CD8-positive, alpha-beta T cell (primary cell): ENCODE measurements at places on chromosomes 2 and 18. TPM values are rescaled to one million over a fixed set of nuclear protein-coding genes. Genes with fewer than 3 reads are reported as not detected.

The MREG gene
- 3.2 TPM for total RNA-seq

The CHRND gene
- total RNA-seq: not detected

The DNER gene
- total RNA-seq: not detected

The ZNF512 gene
- total RNA-seq: 12.4 TPM

The POTEJ gene
- total RNA-seq: not detected

The GPR39 gene
- total RNA-seq: not detected

The GCA gene
- total RNA-seq: 3.2 TPM

The CCDC138 gene
- total RNA-seq: 4.6 TPM

The SP140L gene
- 70.5 TPM for total RNA-seq

The CRYBA2 gene
- total RNA-seq: not detected

The KCNG2 gene
- not detected for total RNA-seq

DNA sequence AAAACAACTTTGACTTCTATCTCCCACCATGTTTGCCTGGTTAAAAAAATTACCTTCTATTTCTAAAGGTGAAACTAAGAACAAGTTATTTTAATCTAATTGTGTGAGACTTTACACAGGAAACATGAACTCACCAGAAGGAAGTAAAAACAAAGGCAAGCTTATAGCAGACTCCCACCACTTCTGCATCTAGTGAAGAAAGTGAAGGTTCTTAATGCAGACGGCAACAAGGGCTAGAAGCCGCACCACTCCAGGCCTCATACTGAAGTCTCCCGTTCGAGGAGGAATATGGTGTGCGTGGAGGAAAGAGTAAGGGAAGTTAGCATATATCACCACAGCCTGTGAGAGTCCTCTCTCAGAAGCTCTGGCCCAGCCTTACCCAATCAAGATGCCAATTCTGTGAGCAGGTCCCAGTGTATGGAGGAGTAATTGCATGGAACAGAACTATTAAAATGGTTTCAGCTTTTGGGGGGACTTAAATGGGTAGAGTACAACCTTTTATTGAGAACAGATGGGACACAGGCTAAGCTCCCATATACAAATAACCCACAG, 958.7 kb downstream of the BCL11A start:
- no peak for DNase-seq

- no peak for DNase-seq
Measured at GRCh38 chr2:1727101-1727771, 17.1 kb downstream of the PXDN start.

GRCh38 chr18:45785134-45785533, 40.3 kb upstream of the SIGLEC15 start:
- peak; percentile 64 for DNase-seq

GRCh38 chr2:234492717-234493485, 4.0 kb downstream of the ARL4C start:
- DNase-seq: no peak

- DNase-seq: no peak
Measured at GRCh38 chr18:66729442-66730239, 125.8 kb upstream of the CDH19 start.

GRCh38 chr18:67672155-67672554, 155.6 kb upstream of the DSEL start:
- DNase-seq: no peak

- no peak for DNase-seq
Measured at GRCh38 chr2:15372019-15372418, 189.1 kb downstream of the NBAS start.

DNA sequence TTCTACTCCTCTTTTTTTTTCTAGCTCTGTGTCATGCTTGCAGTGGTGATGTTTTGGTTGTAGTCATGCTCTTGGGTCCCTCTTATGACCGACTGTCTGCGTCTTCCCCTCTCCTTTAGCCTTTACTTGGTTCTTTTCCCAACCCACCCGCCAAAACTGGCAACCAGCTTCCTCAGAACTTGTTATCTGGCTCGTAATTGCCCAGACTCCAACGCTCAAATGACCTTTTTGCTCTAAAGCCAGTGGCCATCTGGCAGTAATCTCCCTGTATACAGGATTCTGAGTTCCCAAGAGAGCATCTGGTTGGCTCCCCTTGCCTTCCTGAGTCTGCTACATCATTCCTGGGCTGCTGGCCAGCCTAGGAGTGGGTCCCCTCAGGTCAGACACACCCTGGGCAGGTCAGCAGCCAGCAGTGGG, 147.2 kb downstream of the MGAT5 start:
- DNase-seq: no peak

DNA sequence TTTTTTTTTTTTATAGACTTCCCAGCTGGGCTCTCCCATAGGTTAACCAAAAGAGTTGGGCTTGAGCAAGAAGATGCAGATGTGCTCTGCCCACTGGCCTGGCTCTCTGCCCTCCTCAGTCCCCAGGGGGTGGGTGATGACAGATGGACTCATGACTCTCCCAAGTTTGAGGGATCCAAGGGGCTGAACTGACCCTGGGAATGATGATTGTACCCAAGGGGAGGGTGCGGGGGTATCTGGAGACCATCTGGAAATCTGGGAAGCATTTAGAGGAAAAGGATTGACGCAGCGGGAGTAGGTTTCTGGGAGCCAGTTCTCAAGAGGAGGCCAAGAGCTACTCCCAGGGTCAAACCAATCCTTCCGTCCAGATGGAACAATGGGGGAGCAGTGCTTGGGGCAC, 330.8 kb downstream of the CYP26B1 start:
- DNase-seq: no peak

GRCh38 chr2:671787-672605, 5.2 kb downstream of the TMEM18 start:
- no peak for DNase-seq

DNA sequence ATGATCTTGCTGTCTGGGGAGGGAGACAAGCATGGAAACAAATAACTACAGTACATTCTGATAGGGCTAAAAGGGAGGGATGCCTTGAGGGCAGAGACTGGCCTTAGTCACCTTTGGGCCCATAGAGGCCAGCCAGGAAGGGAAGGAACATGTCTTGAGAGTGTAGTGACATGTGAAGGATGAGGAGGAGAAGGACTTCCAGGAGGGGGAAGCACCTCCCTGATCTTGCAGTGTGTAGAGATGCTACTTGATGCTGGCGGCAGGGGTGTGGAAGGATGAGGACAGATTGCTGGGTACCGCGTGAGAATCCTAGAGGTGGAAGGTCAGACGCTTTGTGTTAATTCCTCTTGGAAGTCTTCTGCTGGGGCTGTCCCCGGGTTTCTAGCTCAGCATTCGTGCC, 13.1 kb downstream of the TET3 start:
- no peak for DNase-seq

DNA sequence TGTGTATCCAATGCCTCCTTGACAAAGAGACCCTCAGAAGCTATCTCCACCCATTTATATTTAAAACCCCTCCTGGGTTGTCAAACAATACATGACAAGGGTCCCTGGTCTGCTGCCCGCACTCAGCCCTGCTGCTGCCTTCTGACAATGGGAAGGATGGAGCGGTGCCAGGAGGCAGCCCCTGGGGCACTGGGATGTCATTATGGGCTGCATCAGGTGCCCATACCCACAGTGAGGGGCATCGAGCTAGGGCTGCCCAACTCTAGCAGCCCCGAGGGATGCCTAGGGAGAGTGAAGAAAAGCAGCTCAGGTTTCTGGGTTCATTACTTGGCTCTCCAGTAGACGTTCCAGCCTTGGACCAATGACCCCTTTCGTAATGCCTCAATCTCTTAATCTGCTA, 301.7 kb downstream of the ALK start:
- no peak for DNase-seq

DNA sequence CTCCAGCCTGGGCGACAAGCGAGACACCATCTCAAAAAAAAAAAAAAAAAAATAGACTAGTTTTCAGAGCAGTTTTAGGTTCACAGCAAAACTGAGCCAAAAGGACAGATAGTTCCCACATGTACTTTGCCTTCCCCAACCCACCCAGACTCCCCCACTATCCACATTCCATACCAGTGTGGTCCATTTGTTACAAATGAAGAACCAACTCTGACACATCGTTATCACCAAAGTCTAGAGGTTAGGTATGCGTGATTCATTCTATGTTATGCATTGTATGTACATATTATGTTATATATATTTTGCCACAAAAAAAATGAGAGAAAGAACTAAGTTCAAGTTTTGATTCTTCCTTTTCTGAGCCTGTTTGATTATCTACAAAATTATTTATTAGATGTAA, 3.5 kb downstream of the DUSP11 start:
- DNase-seq: no peak

DNA sequence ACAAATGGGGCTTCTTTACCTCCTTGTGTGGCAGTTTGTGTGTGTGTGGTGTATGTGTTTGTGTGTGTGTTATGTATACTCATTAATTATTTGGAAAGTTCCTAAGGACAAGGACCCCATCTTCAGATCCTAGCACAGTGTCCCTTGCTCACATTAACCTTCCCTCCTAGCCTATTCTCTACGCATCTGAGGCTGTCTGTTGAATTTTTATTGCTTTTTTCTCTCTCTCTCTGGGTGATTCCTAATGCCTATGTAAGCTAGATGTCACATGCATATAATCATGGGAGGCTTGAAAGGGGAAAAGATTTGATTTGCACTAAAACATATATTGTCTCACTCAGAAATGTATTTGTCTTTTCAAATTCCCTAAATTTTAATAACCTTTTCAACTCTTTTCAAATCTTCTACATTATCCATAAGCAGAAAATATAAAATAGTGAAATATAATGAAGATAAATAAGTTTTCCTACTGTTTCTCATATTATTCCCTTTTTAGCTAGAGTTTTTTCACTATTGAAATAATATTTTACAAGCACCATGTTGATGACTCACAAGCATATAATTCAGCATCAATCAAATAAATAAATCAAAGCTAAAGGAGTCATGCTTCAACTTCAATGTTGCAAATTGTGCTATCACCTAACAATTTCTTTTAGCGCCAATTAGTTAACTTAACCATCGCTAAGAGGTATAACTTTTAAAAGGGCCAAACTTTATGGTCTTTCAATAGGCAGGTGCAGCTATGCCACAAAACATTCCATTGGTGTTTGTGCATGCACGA, 199.0 kb upstream of the ERBB4 start:
- DNase-seq: no peak

DNA sequence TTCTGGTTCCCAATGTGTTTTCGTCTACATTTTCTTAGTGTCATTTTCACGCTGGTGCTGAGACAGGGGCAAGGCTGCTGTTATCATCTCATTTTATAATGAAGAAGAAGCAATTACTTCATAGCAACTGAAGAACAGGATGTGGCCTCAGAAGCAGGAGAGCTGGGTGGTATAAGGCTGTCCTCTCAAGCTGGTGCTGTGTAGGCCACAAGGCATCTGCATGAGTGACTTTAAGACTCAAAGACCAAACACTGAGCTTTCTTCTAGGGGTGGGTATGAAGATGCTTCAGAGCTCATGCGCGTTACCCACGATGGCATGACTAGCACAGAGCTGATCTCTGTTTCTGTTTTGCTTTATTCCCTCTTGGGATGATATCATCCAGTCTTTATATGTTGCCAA, 7.3 kb downstream of the IL36G start:
- peak; percentile 12 for DNase-seq

- no peak for DNase-seq
Measured at GRCh38 chr2:3483227-3483985, 35.9 kb downstream of the ADI1 start.

GRCh38 chr2:128821010-128821409, 502.3 kb upstream of the HS6ST1 start:
- no peak for DNase-seq

DNA sequence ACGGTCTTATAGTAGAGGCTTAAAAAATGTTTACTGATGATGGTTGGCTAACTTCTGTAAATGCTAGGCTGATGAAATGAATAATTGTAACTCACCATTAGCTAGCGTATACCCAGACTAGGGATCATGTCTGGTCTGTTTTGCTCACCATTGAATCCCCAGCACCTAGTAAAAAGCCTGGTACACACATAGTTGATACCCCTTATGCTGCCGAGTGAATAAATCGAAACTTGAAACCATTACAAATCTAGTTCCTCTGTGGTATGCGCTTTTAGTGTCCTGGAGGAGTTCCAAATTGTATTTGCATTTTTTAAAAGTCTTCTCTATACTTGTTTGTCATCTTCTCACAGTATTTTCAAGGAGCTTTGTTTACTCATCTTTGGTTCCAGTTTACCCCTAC, 1.3 kb downstream of the TAF1B start:
- DNase-seq: no peak

- DNase-seq: no peak
Measured at GRCh38 chr18:26971409-26971808, 105.9 kb upstream of the AQP4 start.

DNA sequence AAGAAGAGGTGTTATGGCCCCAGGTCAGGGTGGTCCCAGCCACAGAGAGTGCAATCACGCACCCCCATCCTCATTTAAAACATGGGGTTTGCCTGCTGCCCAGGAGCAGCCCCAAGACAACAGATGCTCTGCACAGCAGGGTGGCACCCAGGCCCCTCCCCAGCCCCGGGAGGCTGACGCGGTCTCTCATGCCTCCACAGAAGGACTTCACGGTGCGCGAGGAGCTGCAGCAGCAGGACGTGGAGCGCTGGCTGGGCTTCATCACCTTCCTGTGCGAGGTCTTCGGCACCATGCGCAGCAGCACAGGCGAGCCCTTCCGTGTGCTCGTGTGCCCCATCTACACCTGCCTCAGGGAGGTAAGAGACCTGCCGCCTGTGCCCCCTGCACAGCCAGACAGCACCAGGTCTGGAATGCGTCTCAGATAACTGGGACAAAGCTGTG, 133.7 kb downstream of the SMAD7 start:
- DNase-seq: no peak
